ENCODE measurements at places on chromosomes 16 and 17.
A peak's percentile ranks its signal among the peaks of the same experiment; 100 is the strongest.

DNA sequence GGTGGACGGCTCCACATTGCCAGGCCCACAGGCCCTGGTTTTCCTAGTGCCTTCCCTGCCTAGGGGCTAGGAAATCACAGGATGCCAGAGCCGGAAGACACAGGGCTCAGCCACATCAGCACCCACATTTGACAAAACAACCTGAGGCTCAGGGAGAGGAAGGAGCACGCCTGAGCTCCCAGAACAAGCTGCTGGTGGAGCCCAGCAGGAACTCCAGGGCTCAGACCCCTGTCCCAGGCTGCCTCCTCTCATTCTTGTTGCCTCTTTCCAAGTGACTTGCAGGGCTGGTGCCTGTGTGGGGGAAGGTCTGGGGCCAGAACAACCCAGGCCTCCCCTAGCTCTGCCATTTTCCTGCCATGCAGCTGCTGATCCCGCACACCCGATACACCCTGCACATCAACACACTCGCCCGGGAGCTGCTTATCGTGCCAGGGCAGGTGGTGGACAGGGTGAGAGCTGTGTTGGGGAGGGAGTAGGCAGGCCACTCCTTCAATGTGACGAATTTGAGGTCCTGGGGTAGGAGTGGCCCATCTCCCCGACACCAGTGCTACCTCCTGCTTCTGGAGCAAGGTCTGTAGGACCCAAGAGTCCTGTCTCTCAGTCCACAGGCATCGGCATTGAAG is 7.6 kb downstream of the ALOX15B start:
- H3K27ac ChIP-seq, result no peak overlapping the region
- no peaks in the 10 kb centered on the region for H3K36me3 ChIP-seq
- no peak overlapping the region for H3K4me3 ChIP-seq
- H3K27me3 ChIP-seq, result peaks cover 45% of the 10 kb centered on the region

GRCh38 chr16:69820926-69821541 is 58.9 kb downstream of the WWP2 start:
- no peak overlapping the region for H3K27ac ChIP-seq
- no peak overlapping the region for H3K4me3 ChIP-seq
- H3K4me1 ChIP-seq, result no peaks in the 10 kb centered on the region
- H3K36me3 ChIP-seq, result peaks cover 12% of the 10 kb centered on the region
- H3K27me3 ChIP-seq, result no peaks in the 10 kb centered on the region

GRCh38 chr16:1584926-1585484 is 26.9 kb downstream of the IFT140 start:
- H3K4me1 ChIP-seq, result no peaks in the 10 kb centered on the region
- no peak overlapping the region for H3K27ac ChIP-seq
- DNase-seq, result no peak
- no peaks in the 10 kb centered on the region for H3K27me3 ChIP-seq
- no peaks in the 10 kb centered on the region for H3K36me3 ChIP-seq

GRCh38 chr17:8922451-8922850 is 43.1 kb downstream of the PIK3R5 start:
- H3K36me3 ChIP-seq, result peaks cover 23% of the 10 kb centered on the region
- H3K4me3 ChIP-seq, result no peak overlapping the region
- no peak overlapping the region for H3K27ac ChIP-seq
- no peak for DNase-seq
- no peaks in the 10 kb centered on the region for H3K27me3 ChIP-seq

DNA sequence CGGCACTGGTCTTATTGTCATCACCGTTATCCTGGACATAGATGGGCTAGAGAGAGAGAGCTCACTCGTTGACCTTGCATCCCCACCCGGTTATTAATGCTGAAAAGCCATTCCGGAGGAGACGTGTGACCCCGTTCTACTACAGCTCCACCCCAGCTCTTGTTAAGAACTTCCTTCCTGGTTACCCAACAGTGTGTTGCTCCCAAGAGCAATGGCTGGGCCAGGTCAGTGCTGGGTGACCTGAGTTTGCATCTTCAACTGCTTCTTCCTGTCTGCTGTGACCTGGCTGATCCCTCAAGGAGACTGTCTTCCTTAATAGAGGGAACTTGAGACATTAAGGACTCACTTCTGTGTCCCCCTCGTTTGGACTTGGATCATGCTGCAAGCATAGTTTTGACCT is 96.1 kb upstream of the SDK2 start:
- H3K36me3 ChIP-seq, result no peaks in the 10 kb centered on the region
- H3K27ac ChIP-seq, result no peak overlapping the region
- no peak overlapping the region for H3K4me3 ChIP-seq
- H3K27me3 ChIP-seq, result peaks cover 33% of the 10 kb centered on the region
- no peaks in the 10 kb centered on the region for H3K4me1 ChIP-seq

GRCh38 chr17:72511874-72512273 is 391.1 kb downstream of the SOX9 start:
- H3K4me1 ChIP-seq, result no peaks in the 10 kb centered on the region
- no peak overlapping the region for H3K27ac ChIP-seq
- no peak overlapping the region for H3K4me3 ChIP-seq
- H3K27me3 ChIP-seq, result peaks cover 15% of the 10 kb centered on the region

- peaks cover 4% of the 10 kb centered on the region for H3K36me3 ChIP-seq
- H3K4me3 ChIP-seq, result peak overlapping the region; percentile 94
- no peaks in the 10 kb centered on the region for H3K27me3 ChIP-seq
- DNase-seq, result no peak
These were observed 10.1 kb downstream of the RIPOR1 start for GRCh38 chr16:67538666-67539101.

DNA sequence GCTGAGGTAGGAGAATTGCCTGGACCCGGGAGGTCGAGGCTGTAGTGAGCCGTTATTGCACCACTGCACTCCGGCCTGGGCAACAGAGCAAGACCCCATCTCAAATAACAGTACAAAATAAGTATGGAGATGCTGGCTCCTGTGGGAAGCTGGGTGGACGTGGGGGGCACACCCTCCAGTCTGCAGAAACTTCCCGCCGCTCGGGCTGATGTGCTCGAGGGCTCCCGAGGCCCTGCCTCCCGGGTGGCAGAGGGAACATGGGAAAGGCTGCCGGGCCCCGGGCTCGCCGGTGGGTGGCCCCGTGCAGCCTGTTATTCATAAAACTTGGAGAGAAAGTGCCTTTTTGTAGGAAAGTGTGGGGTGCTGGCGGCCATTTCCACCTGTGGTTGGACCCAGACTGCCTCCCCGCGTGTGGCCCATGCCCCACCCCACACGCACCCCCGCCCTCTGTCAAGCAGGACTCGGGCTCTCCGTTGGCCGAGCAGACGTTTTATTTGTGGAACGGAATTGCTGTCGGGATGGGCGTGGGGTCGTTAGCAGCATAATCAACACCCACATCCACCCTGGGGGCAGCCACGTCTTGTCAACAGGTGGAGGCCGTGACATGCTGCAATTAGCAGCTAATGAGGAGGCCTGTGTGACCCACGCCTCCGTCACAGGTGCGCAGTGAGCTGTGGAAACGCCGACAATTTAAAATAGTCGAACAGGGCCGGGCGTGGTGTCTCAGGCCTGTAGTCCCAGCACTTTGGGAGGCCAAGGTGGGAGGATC is 7.4 kb upstream of the CIAO3 start:
- H3K27ac ChIP-seq, result no peak overlapping the region
- no peak for DNase-seq
- no peaks in the 10 kb centered on the region for H3K27me3 ChIP-seq
- H3K36me3 ChIP-seq, result no peaks in the 10 kb centered on the region
- H3K4me3 ChIP-seq, result no peak overlapping the region

DNA sequence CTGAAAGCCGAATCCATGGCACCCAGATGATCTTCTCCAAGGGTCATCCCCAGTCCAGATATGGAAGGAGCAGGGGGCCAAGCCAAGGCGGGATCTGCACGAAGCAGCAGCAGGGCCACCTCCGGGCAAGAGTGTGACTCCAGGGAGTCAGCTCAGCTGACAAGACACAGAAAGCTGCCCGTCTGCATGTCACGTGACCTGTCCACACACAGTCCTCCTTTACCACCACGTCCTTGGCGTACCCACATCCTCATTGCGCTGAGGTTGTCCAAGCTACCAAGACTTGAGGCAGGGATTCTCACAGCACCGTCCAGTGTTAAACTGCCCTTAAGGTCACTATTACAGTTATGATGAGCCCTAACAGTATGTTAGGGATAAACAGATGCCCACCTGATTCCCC is 11.3 kb upstream of the CYTH1 start:
- peaks cover 9% of the 10 kb centered on the region for H3K4me1 ChIP-seq
- H3K4me3 ChIP-seq, result no peak overlapping the region
- H3K27ac ChIP-seq, result no peak overlapping the region
- H3K36me3 ChIP-seq, result peaks cover 44% of the 10 kb centered on the region
- no peaks in the 10 kb centered on the region for H3K27me3 ChIP-seq

- no peaks in the 10 kb centered on the region for H3K36me3 ChIP-seq
- H3K4me1 ChIP-seq, result peaks cover 2% of the 10 kb centered on the region
- no peaks in the 10 kb centered on the region for H3K27me3 ChIP-seq
- no peak overlapping the region for H3K4me3 ChIP-seq
These were observed 23.5 kb downstream of the SNX29 start for GRCh38 chr16:12000032-12000431.

GRCh38 chr17:44023545-44024270 is 8.9 kb upstream of the TMEM101 start:
- H3K4me3 ChIP-seq, result no peak overlapping the region
- H3K36me3 ChIP-seq, result no peaks in the 10 kb centered on the region
- no peaks in the 10 kb centered on the region for H3K4me1 ChIP-seq
- no peak overlapping the region for H3K27ac ChIP-seq
- no peaks in the 10 kb centered on the region for H3K27me3 ChIP-seq
- DNase-seq, result no peak

- H3K36me3 ChIP-seq, result no peaks in the 10 kb centered on the region
- H3K27ac ChIP-seq, result no peak overlapping the region
- no peak overlapping the region for H3K4me3 ChIP-seq
- H3K27me3 ChIP-seq, result no peaks in the 10 kb centered on the region
- no peak for DNase-seq
These were observed 66.8 kb downstream of the BCAS3 start for GRCh38 chr17:60744355-60744966.

DNA sequence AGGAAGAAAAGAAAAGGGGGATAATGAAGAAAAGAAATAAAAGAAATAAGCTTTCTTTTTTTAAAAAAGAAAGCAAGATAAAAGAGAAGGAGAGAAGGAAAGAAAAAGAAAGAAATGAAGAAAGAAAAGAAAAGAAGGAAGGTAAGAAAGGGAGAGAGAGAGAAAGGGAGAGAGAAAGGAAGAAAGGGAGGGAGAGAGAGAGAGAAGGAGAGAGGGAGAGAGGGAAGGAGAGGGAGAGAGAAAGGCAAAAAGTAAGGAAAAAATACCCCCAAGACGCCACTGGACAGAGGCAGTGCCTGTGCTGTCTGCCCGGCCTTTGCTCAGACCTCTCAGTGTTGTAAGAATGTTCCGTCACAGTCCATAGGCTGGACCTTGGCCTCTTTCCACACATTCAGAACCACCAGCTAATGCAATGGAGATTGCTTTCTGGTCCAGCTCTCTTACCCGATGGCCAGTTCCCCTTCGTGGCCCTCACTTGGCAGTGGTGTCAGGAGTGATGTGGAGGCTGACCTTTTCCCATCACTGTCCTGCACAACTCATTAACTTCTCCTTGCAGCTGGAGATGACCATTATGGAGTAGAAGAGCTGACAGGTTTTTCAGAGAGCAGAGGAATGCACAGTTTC is 14.3 kb upstream of the HNF1B start:
- H3K27ac ChIP-seq, result no peak overlapping the region
- H3K27me3 ChIP-seq, result no peaks in the 10 kb centered on the region

GRCh38 chr16:3029491-3030221 is 5.8 kb downstream of the THOC6 start:
- peaks cover 61% of the 10 kb centered on the region for H3K27me3 ChIP-seq
- peaks cover 38% of the 10 kb centered on the region for H3K4me1 ChIP-seq

DNA sequence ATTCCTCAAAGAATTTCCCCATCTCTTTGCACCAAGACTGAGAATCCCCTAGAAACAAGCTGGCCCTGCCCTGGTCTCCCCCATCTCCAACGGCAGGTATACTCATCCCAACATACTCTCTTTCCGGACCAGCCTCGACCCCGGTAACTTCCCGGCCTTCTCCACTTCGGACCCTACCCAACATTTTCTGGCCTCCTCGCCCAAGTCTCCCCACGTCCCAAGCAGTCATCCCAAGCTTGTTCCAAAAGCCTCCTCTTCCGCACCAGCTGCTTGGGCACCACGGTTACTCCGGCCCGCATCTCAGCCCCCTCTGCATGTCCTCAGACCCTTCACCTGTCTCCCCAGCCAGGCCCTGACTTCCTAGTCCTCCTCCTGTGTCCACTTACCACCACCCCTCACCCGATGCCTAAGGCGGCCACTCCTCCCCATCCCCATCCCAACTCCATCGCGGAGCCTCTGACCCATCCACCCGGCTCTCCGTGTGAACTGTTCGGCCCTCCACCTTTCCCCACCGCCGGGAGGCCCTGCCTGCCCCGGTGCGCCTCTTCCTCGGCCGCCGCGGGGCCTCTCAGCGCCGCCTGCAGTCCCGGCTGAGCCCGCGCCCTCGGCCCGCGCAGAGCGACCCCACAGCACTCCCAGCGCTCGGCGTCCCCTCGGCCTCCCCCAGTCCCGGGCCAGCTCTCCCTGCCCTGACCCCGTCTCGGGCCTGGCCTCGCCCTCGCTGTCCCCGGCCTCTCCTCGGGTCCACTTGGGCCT is 994 bp downstream of the PITPNA start:
- no peaks in the 10 kb centered on the region for H3K36me3 ChIP-seq
- peak; percentile 36 for DNase-seq
- H3K4me1 ChIP-seq, result peaks cover 3% of the 10 kb centered on the region
- no peaks in the 10 kb centered on the region for H3K27me3 ChIP-seq
- H3K27ac ChIP-seq, result no peak overlapping the region

DNA sequence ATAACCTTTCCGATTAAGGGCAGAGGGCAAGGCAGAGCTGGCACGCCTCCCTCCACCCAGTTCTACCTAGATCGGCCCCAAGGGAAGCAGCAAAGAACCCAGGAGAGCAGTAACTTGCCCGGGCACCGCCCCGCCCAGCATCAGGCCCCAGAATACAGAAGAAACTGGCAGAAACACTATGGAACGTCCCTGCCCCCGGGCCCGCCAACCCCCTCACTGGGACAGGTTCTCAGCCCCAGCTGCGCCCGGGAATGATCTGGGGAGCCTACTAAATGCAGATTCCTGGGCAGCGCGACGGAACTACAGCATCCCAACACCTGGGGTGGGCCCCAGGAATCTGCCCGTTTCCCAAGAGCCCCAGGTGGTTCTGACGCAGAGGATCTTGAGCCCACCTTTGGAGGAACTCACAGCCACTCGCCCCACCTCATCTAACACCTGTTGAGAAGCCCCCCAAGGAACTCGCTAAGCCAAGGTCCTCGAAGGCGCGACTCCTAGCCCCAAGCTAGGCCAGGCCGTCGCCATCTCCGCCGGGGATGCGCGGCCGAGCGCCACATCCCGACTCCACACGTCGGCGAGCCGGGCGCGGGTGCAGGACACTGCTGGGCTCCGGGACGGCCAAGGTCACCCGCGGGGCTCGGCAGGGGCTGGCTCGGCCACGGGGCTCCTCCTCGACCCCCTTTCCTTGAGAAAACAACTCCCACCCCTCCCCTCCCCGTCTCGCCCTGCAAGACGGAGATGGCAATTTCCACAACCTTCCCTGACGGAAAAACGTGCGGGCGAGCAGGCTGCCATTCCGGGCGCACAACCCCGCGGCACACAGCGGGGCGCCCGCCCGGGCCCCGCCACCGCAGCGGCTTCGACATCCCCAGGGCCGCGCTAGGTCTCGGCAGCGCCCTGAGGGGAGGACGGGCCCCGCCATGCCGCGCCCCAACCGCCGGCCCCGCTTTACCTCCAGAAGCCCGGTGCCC is 913 bp downstream of the CDIP1 start:
- DNase-seq, result no peak
- peak overlapping the region; percentile 36 for H3K27ac ChIP-seq
- peaks cover 3% of the 10 kb centered on the region for H3K36me3 ChIP-seq
- H3K4me3 ChIP-seq, result peak overlapping the region; percentile 57

- DNase-seq, result no peak
- H3K4me3 ChIP-seq, result no peak overlapping the region
- H3K36me3 ChIP-seq, result no peaks in the 10 kb centered on the region
- peaks cover 9% of the 10 kb centered on the region for H3K4me1 ChIP-seq
- H3K27me3 ChIP-seq, result peaks cover 12% of the 10 kb centered on the region
These were observed 4.2 kb downstream of the ITGB3 start for GRCh38 chr17:47257651-47258339.
